ENCODE measurements at places on chromosomes 13 and 19. TPM values are rescaled to one million over a fixed set of nuclear protein-coding genes. Genes with fewer than 3 reads are reported as not detected.

DNA sequence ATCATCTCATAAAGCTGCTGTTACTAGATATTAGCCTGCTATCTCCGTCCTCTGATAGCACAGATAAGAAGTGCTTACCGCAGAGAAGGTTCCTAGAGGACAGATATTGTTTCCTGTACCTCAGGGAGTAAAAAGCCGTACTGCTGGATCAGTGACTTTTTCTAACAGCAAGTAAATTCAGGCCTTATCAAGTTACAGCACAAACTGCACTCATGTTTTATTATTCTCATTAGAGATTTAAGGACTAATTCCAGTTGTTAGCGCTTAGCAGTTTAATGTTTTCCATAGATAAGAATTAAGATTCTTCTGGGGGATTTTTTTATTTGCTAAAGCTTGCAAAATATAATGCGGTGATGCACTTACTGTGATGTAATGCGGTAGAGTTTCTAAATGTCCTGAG lies 119.0 kb upstream of the OBI1 start:
- peak; percentile 38 for DNase-seq

Gene TRMT1
- 85.7 TPM for total RNA-seq

DNA sequence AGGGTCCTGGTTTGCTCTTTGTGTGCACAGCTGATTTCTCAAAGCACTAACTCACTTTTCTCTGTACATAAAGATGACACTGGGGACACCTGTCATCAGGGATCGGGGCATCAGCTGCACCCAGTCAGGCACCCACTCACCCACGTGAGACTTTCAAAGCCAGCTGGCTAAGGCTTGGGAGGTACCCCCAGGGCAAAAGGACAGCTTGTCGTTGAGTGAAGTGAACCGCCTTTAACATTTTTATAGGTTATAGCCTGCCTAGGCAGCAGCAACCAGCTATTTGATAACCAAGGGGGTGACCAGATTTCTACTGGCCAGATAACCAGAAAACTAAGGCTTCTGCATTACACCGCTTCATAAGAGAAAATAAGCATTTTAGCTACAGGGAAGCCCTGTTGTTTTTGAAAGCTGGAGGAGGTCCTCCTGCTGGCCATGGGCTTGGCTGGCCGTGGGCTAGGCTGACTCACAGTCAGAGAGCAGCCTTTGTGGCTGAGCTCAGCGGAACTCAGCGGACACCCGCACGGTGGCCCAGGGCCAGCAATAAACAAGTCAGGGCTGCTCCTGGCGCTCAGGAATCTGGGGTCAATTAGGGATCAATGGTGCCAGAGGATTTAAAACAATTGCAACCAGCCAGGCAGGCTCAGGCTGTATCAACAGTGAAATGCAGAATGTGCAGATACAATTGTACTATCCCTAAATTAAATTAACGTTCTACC lies 57.1 kb downstream of the ALOX5AP start:
- no peak for DNase-seq

Gene STARD13
- 48.7 TPM for total RNA-seq

DNA sequence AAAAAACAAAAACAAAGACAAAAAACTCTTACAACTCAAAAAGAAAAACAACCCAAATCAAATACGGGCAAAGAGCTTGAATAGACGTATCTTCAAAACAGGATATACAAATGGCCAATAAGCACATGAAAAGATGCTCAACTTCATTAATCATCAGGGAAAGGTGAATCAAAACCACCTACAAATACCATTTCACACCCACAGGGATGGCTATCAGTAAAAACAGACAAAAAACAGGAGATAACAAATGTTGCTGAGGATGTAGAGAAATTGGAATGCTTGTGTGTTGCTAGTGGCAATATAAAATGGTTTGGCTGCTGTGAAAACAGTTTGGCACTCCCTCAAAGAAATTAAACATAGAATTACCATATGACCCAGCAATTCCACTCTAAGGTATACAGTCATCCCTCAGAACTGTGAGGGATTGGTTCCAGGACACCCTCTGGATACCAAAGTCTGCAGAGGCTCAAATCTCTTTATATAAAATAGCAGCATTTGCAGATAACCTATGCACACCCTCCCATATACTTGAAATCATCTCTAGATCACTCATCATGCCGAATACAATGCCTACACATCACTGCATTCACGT lies 29.7 kb downstream of the MLLT1 start:
- DNase-seq: no peak

GRCh38 chr13:30346789-30347167 lies 39.4 kb upstream of the KATNAL1 start:
- DNase-seq: no peak

- peak; percentile 50 for DNase-seq
Measured at GRCh38 chr19:17579661-17580244, 24.3 kb downstream of the COLGALT1 start.

- DNase-seq: no peak
Measured at GRCh38 chr19:30305346-30306060, 66.7 kb upstream of the ZNF536 start.

Gene C19orf33
- not detected for total RNA-seq

DNA sequence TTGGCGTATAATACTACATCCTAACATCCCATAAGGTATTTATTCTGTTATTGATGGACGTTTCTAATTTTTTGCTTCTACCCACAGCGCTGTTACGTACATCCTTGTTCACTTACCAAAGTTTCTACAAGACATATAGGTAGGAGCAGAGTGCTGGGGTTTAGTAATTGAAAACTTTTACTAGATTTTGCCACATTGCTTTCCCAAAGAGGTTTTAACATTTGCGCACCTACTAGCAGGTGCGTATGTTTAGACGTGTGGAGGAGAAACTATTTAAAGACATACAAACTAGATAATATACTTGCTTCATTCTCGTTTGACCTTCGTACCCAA lies 559 bp upstream of the RPL21 start:
- DNase-seq: no peak

DNA sequence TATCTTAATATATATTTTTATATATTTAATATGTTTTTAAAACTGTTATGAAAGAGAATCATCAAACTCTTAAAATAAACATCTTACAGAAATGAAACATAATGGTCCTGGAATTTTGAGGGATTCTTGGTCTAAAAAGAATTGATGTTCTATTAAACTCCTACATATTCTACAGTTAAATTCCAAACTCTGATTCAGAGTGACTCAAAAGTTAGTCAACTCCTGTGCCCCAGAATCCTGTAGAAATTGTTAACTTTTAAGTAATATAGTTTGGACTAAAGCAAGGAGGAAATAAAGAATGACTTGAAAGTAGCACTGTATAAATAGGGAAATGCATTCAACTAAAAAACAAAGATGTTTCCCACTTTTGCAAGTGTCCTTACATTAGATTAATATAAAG lies 47.7 kb downstream of the FNDC3A start:
- DNase-seq: no peak

DNA sequence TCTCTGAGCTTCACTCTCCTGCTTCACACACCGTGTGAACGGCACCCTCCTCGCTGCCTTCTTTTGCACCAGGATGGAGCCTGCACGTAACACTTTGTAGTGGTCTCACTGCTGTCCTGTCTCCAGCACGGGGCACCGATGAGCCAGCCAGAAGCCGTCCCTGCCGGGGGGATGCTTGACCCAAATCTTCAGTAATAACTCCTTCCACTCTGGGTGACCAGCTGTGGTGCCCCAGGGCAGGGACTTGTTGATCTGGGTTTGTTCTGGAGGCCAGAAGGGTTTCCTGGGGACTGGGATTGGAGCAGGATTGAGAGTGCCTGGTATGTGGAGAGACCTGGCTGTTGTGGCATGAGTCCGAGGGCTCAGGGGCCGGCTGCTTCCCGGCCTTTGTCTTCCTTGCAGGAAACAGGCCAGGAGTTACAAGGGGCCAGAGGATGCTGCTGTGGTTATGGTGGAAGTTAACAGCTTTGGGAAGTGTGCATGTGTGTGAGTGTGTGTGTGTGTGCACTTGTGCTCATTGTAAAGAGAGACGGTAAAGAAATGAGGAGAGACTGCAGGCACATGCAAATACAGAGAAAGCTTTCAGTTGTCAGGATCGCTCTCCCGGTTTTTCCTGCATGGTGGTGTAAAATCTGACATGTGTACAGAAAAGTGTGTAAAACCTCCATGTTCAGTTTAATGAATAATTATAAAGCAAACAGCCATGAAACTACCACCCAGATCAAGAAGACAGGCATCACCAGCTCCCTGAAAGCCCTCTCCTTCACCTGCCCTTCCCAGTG lies 18.9 kb downstream of the PAK4 start:
- DNase-seq: no peak

DNA sequence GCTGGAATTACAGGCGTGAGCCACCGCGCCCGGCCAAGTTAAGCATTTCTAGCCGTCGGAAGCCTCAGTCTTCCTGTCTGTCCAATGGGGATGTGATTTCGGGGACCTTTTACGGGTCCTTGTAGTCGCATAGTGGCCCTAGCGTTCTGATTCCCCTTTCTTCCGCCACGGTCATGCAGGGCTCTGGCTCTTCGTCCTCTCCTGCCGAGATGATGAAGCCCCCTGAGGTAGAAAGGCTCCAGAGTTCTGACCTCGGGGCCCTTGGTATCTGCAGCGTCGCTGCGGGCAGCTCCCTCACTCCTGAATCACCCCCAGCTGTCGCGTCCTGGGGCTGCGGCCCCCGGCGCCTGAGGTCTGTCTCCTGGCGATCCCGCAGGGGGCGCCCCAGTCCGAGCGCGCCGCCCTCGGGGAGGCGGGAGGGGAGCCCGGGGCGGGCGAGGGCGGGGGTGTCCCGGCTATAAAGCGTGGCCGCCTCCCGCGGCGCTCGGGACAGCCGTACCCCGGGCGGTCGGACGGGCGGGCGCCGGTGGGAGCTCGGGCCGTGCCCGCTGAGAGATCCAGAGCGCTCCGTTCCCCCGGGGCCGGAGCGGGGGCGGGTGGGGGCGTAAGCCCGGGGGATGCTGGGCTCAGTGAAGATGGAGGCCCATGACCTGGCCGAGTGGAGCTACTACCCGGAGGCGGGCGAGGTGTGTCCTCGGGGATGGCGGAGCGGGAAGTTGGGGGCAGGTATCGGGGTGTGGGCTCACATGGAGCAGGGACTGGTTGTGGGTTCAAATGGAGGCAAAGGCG lies at the start of gene FOXA3:
TSS of gene FOXA3 (plus strand) at position 487 of the 789 bp plus-strand sequence. CDS start at position 618, 131 bp downstream.
- peak; percentile 50 for DNase-seq

Gene KLHL1
- total RNA-seq: not detected

DNA sequence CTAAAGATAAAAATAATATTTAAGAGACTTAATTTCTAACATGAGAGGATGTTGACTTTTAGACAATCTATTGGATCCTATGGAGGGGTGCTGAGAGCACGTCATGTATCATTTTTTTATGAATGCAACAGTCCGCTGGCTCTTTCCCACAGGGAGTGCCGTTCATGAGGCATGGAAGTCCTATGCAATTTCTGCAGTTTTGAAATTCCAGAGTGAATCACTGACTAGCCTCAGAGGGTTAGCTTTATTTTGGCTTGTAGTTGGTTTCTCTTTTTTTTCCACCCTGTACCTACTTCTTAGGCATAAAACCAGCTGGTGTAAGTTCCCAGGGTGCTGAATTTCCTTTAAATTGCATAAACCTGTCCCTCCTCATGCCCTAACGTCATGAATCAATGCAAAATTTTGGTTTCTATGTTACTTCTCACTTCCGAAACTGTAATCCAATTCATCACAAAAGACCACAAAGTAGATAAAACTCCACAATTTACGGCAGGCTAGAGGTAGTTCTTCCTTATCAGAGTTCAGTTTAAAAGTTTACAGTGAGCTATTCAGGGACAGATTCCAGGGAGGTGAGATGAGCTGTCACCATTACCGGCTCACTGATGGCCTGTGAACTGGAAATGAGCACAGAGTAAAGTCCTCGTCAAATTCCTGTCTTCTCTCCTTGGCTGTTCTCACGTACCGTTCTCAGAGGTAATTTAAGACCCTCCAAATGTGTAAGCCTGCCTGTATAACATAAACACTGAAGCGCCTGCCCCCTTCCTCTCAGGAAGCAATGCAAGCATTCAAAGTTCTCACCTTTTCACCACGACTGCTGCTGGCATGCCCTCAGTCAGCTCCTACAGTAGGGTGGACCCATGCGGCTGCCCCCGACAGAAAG lies 216.6 kb upstream of the SLC10A2 start:
- DNase-seq: no peak

- peak; percentile 57 for DNase-seq
Measured at GRCh38 chr19:1042689-1043511, 3.0 kb downstream of the ABCA7 start.

Measured in A673 (cell line).